ENCODE measurements at places on chromosomes 2 and 18.

GRCh38 chr2:6986912-6987361 lies 69.7 kb downstream of the RNF144A start:
- no peak for DNase-seq

GRCh38 chr2:85930129-85931124 lies 41.6 kb upstream of the ST3GAL5 start:
- no peak for DNase-seq

GRCh38 chr2:157229572-157229971 lies 27.9 kb upstream of the GALNT5 start:
- DNase-seq: no peak

GRCh38 chr18:73679941-73680712 lies 467.5 kb downstream of the FBXO15 start:
- DNase-seq: no peak

GRCh38 chr2:44786045-44786816 lies 155.3 kb upstream of the SIX3 start:
- no peak for DNase-seq

DNA sequence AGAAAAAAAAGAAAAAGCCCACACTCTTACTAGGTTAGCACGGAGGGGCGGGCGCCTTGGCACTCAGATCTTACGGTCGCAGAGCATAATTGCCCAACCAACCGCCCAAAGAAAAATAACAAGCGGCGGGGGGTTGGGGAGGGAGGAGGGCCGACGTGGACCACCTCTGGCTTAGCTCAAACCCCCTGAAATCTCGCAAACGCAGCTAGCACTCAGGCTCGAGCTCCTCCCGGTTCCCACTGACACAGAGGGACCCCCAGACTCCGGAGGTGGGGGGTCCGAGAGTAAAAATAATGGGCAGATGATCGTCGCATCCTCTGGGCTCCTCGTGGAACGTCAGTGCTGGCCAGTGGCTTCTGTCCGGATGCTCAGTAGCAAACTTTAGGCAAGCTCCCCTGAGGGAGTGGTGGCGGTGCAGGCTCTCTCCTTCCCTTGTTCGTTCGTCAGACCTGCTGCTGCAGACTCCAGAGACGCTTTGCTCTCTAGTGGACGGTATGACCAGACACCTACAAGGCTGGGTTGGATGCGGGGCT lies 12.0 kb downstream of the CATIP start:
- peak; percentile 27 for DNase-seq

DNA sequence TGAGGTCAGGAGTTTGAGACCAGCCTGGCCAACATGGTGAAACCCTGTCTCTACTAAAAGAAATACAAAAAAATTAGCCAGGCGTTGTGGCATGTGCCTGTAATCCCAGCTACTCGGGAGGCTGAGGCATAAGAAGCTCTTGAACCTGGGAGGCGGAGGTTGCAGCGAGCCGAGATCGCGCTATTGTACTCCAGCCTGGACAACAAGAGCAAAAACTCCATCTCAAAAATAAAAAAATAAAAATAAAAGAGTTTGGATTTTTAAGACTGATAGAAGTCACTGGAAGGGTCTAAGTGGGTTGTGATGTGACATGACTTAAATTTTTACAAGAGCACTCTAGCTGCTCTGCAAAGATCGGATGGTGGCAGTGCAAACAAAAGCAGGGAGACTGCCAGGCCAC lies 15.9 kb downstream of the KCNK3 start:
- no peak for DNase-seq

GRCh38 chr2:220880623-220881596 lies 691.2 kb downstream of the EPHA4 start:
- no peak for DNase-seq

DNA sequence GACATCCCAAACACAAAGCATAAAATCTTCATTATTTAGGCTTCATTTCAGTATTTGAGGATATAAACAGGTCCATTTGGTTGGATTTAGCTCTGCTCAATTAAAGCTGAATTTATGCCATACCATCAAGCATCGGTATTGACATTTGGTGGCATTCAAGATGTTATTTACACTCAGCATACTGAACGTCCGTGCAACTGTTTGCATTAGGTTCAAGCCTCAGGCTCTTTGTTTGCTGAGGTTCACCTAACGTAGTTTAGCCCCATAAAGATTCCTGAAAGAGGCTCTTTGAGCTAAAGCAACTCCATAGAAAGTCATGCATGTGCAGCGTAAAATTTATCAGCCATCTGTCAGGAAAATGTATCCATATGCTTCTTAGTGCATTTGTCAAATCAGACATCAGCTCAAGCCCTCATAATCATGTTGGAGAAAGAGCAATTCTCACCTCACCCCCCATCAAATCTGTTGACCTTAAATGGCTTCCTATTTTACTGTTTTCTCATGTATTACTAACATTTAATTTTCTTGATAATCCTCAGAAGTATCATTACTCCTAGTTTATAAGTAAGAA lies 366.9 kb downstream of the EPHA4 start:
- DNase-seq: no peak

DNA sequence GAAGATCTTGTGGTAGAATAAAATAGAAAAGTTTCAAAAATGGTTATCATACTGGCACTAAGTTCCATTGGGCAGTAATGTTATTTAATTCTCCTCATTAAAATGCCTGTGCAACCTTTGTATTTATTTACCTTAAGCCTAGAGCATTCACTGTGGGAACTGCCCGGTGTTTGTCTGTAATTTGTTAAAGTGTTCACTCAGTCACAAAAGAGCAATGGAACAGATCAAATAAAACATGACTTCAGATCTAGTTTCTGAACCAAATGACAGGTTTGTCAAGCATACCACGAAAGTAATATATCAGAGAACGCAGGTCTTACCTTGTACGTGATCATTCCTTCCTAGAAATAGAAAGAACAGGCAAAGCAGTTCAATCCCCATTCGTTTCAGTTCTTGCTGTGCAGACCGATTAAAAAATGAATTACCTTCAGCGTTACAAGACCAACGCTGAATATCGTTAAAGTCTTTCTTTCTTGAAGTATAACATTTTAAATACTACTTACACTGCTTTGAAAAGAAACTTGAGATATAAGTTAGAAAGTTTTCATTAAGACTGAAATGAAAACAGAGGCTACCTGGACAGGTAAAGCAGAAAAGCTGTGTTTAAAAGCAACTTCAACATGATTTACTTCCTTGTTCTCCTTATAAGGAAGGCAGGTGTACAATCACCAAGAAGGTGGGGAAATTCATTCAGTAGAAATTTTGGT lies at the start of gene ITGB6:
ITGB6 (minus strand) TSS at position 590 of the 707 bp plus-strand sequence; CDS start at position 381, 209 bp downstream.
- no peak for DNase-seq

DNA sequence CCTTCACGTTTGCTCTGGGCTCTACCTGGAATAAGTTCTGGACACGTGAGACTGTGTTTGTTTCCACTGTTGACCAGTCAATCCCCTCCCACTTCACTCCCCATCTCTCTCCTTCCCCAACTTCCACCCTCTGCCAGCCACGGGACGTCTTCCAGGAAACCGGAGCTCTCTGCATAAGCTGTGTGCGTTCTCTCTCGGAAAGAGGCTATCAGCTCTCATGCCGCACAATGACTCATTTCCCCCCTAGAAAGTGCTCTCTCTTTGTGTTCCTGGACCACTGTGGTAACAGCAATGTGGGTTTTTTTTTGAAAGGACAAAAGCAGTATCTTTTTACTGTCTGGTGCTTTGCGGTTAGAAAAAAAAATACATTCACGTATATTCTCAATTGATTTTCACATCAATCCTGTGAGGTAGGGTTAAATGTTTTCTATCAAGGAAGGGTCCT lies 10.2 kb downstream of the PROKR1 start:
- DNase-seq: peak; percentile 36
